ENCODE measurements at places on chromosomes 1 and 21. TPM values are rescaled to one million over a fixed set of nuclear protein-coding genes. Genes with fewer than 3 reads are reported as not detected.

DNA sequence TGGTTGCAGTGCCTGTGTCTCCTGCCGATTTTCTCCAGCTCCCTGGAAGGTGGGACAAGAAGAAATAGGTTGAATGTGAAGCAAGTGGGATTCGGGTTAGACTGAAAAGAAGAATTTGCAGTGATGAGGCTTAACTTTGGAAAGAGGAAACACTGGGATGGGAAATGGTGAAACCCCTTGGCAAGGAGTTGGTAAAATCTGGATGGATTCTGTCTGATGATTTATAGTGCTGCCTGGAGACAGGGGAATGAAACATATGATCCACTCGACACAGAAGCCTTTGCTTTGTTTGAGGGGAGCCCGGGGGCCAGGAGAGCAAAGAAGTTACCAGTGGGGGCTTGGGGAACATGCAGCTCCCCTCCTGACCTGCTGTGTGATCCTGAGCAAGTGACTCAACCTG is 67.2 kb downstream of the UBIAD1 start:
- no peak overlapping the region for H3K4me3 ChIP-seq
- DNase-seq = no peak
- H3K27me3 ChIP-seq = peaks cover 9% of the 10 kb centered on the region
- H3K27ac ChIP-seq = no peak overlapping the region

DNA sequence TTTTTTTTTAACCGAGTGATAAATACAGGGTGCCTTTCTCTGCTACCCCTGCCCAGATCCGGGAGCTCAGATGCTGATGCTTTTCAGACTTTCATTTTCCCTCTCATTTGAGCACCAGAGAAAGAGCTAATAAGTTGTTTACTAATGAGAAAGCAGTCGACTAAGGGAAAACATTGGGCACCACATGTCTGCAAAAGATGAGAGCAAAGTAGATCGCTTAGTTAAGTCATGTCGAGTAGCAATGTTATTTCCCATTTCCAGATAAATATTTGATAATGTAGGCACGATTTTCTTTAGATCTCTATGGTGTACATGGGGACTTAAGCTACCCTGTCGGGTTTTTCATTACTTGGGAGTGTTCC is 1.2 kb downstream of the PKN2 start:
- H3K36me3 ChIP-seq = peaks cover 13% of the 10 kb centered on the region
- peak overlapping the region; percentile 97 for H3K27ac ChIP-seq
- H3K4me3 ChIP-seq = peak overlapping the region; percentile 94
- no peaks in the 10 kb centered on the region for H3K27me3 ChIP-seq
- peaks cover 37% of the 10 kb centered on the region for H3K4me1 ChIP-seq
- DNase-seq = no peak

GOLT1A gene
- not detected for total RNA-seq

- no peaks in the 10 kb centered on the region for H3K4me1 ChIP-seq
- H3K36me3 ChIP-seq = no peaks in the 10 kb centered on the region
Observed at GRCh38 chr1:51956528-51957509, 33.7 kb downstream of the RAB3B start.

APOBEC4 gene
- total RNA-seq = not detected

GRCh38 chr1:2583871-2584351 is 2.7 kb upstream of the PRXL2B start:
- H3K27ac ChIP-seq = peak overlapping the region; percentile 99
- H3K4me1 ChIP-seq = peaks cover 59% of the 10 kb centered on the region
- no peaks in the 10 kb centered on the region for H3K27me3 ChIP-seq
- H3K4me3 ChIP-seq = peak overlapping the region; percentile 96
- no peaks in the 10 kb centered on the region for H3K36me3 ChIP-seq

ATAD3C gene
- 0.49 TPM for total RNA-seq

DNA sequence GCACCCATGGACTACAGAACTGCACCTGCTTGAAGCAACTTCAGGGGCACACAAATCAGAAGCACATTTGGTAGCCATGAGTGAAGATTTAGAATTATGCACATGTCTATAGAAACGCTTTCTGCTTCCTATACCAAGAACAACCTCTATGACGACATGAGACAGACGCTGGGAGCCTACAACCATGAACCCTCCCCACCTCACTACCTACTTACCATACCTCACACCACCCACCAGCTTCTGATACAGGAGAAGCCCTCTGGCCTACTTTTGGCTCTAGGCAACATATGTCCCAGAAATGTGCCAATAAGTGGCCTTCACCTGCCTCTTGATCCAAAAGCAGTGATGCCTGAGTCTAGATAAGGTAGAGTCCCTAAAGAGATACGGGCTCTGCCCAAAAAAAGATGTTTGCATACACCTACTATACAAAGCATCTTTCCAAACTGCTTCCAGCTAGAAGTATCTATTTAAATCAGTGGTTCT is 58.5 kb downstream of the SLC45A1 start:
- H3K27me3 ChIP-seq = no peaks in the 10 kb centered on the region
- peaks cover 44% of the 10 kb centered on the region for H3K36me3 ChIP-seq
- peaks cover 55% of the 10 kb centered on the region for H3K4me1 ChIP-seq

PDC gene
- not detected for total RNA-seq

DNA sequence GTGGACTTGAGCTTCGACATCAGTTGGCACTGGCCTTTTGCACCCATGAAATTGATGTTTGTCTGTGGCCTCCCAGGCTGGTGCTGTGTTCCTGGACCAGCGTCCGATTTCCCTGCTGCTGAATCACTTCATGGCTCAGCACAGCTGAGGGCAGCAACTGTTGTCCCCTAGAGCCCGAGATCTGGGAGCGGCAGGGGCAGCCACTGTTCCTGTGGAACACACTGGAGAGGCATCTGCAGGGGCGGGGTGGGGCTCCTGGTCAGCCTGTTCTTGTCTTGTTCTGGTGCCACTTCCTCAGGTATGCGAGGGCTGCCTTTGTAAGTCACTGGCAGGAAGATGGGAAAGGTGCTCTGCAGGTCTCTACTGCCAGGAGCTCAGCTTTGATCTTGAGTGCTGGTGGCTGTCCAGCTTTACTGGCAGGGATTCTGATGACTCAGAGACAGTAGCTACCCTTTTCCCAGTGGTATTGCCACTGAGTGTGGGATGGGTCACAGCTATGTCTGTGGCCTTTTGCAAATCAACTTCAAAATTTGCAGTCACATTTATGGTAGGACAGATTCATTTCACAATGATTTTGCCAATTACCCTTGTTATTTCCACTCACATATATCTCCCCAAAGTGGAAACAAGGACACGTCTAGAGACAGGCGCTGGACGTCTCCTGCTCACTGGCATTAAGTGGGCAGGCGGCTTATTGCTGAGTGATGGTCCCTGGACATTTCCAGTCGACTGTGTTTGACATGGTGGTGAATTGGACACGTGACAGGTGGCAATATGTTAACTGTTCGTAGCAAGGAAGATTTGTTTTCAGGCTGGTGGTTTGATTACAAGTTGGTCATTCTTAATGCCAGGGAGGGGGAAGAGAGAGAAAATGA is 15.3 kb downstream of the AGPAT3 start:
- peaks cover 7% of the 10 kb centered on the region for H3K36me3 ChIP-seq
- H3K4me1 ChIP-seq = peaks cover 55% of the 10 kb centered on the region
- H3K27ac ChIP-seq = no peak overlapping the region
- DNase-seq = no peak
- H3K27me3 ChIP-seq = no peaks in the 10 kb centered on the region
- no peak overlapping the region for H3K4me3 ChIP-seq

DNA sequence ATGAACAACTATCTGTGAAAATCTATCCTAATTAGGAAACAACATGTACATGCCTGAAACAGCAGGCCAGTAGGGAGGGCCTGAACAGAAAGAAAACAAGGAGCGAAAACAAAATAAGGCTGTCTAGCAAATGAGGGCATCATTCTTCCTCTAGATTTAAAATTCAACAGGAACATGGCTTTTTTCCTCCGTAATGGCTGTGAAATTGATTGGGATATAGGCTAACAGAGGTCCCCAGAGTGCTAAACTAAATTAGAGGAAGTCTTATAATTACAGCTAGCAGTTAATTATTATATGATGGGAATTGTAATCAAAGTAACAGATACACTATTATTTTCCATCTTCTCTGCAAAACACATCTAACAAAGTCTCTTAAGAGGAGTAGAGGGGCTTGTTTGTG is 51.7 kb upstream of the TIAM1 start:
- no peaks in the 10 kb centered on the region for H3K27me3 ChIP-seq
- H3K27ac ChIP-seq = peak overlapping the region; percentile 70
- no peaks in the 10 kb centered on the region for H3K36me3 ChIP-seq
- H3K4me1 ChIP-seq = peaks cover 33% of the 10 kb centered on the region
- DNase-seq = no peak

PBX1 gene
- total RNA-seq = 1.8 TPM
